ENCODE measurements at places on chromosomes 2 and 18. TPM values are rescaled to one million over a fixed set of nuclear protein-coding genes. Genes with fewer than 3 reads are reported as not detected.

Gene SATB2
- 2.3 TPM for total RNA-seq

Gene KCMF1
- total RNA-seq, result 28.5 TPM

Gene PRKAG3
- 0.41 TPM for total RNA-seq

Gene NPPC
- not detected for total RNA-seq

Gene SLC4A3
- 14.7 TPM for total RNA-seq

Gene IL1RL1
- total RNA-seq, result 4.9 TPM

Gene INHA
- total RNA-seq, result 0.18 TPM

Gene STEAP3
- 50.9 TPM for total RNA-seq

Gene KCNG2
- not detected for total RNA-seq

Gene SLC9A2
- total RNA-seq, result under 0.01 TPM

Gene CNTNAP5
- not detected for total RNA-seq

Gene MYO5B
- total RNA-seq, result 0.16 TPM

Gene ARHGEF4
- 5.2 TPM for total RNA-seq

Gene ZNF396
- 2.0 TPM for total RNA-seq

Gene AMER3
- not detected for total RNA-seq
